ENCODE measurements at places on chromosomes 7 and 10.

GRCh38 chr7:28973591-28973990, 15.5 kb upstream of the TRIL start:
- no peak for DNase-seq

- no peak for DNase-seq
Measured at GRCh38 chr10:124174071-124174566, 80.7 kb upstream of the CHST15 start.

- no peak for DNase-seq
Measured at GRCh38 chr10:16745061-16745460, 72.2 kb downstream of the RSU1 start.

DNA sequence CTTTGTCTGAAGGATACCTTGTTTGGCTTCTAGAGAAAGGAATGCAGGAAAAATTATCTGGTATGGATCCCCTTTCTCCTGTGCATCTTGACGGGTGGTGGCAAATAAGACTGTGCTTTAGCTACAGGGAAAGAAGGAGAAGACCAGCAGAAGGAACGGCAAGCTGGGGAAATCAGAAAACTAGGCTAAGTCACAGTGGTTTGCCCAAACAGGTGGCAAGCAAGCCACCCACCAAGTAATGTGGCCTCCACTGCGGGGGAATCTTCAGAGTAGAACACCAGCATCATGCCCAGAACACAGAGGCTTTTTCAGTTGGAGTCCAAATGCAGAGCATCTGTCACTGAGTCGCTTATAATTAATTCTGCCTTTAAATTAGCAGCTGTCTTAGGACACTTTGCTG, 282.8 kb downstream of the PHF14 start:
- no peak for DNase-seq

DNA sequence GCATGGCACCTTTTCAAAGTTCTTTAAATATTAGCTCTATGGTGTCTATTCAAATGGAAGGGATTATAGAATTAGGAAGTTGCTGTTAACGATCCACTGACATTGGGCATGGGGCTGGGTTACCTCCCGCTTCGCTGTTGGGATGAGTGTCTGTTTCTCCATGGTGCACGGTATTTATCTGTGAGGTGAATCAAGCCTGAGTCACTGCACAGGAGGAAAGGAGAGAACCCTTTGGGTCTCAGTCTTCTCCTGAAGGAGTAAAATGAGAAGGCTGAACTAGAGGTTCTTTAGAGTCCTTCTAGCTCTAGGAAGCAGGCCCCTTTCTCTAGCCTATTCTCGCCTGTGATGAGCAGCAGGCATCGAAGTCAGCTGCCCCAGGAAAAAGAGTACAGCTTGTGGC, 7.3 kb downstream of the JCAD start:
- no peak for DNase-seq

GRCh38 chr10:88728107-88728763, 22.2 kb downstream of the LIPK start:
- DNase-seq: peak; percentile 26

DNA sequence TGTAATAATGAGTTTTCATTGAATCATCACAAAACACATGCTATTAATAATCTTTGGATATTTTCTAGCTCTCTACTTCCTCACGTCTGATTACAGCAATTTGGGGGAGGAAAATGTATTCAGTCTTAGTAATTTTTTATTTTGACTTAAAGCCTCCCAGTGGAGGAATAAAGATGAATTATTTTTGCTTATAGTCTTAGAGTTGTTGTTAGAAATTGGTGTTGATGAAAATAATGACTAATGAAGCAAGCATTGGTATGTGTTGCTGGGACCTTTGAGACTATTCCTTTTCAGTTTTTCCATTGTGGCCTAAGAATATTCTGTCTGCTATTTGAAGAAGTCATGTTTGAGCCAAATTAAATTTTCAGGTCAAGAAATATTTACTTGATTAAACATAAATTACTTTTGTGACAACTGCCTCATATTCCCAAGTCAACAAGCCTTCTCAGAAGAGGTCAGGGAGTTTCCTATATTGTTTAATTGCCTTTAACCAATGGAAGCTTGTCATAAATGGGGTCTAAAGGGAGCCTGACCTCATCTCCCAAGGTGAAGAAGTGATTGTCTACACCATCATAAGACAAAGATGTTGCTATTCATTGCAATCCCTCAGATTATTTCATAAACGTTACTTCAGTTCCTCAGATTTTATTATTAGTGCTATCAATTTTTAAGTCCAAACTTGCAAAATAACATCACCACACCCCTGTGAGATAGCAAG, 90.0 kb downstream of the ST7 start:
- DNase-seq: no peak

Data from hematopoietic multipotent progenitor cell treated with erythropoietin and hydrocortisone succinate and interleukin-3 and kit ligand, for 8 days (in vitro differentiated cells).